ENCODE measurements at places on chromosomes 3 and 15.

GRCh38 chr15:39358441-39359041, 222.3 kb upstream of the THBS1 start:
- DNase-seq = peak; percentile 31

- DNase-seq = no peak
These were observed 50.2 kb downstream of the ANXA2 start for GRCh38 chr15:60347480-60348049.

GRCh38 chr3:128858167-128858566, 21.3 kb upstream of the ACAD9 start:
- DNase-seq = no peak

DNA sequence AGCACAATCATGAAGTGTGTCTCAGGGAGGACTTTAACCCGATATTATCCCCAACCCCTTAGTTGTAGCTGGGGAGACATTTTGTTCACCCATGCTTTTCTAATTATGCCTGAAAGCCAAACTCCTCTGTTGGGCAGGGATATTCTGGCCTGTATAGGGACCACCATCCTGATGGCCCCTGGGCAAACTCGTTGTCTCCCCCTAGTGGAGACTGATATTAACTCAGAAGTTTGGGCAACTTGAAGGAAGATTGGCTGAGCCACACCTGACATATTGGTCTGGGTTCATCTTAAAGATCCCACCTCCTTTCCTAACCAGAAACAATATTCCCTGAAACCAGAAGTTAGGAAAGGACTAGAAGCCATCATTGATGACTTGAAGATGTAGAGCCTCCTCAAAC, 42.3 kb downstream of the TM4SF18 start:
- DNase-seq = no peak

- DNase-seq = no peak
These were observed 39.0 kb downstream of the CORO2B start for GRCh38 chr15:68617777-68618176.

GRCh38 chr3:14474363-14475081, 65.6 kb downstream of the GRIP2 start:
- no peak for DNase-seq

DNA sequence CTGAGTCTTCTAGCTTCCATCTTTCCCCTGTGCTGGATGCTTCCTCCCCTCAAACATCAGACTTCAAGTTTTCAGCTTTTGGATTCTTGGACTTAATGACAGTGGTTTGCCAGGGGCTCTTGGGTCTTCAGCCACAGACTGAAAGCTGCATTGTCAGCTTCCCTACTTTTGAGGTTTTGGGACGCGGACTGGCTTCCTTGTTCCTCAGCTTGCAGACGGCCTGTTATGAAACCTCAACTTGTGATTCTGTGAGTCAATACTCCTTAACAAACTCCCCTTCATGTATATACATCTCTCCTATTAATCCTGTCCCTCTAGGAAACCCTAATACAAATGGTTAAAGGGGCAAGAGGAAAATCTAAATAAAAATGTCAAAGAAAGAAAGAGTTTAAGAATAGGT, 100.1 kb downstream of the ABI3BP start:
- DNase-seq = no peak

GRCh38 chr3:149481056-149481455, 6.6 kb downstream of the TM4SF4 start:
- no peak for DNase-seq

GRCh38 chr3:11370191-11370590, 98.0 kb downstream of the ATG7 start:
- no peak for DNase-seq

DNA sequence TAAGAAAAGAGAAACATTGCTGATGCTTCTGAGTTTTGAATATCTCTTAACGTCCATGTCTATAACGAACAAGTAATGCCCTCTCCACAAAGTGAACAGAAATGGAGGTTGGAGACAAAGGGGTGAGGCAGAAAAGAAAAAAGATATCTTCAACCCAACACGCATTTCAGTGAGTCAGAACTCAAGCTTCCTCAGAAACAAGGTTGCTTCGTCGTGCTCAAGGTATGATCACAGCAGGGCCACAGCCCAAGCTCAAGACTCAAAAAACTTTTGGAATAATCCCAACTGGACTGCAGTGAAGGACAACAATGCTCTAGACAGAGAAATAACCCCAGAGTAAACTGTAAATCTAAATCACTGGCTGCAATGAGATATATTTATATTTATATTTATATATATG, 18.9 kb downstream of the WNT5A start:
- DNase-seq = peak; percentile 81

DNA sequence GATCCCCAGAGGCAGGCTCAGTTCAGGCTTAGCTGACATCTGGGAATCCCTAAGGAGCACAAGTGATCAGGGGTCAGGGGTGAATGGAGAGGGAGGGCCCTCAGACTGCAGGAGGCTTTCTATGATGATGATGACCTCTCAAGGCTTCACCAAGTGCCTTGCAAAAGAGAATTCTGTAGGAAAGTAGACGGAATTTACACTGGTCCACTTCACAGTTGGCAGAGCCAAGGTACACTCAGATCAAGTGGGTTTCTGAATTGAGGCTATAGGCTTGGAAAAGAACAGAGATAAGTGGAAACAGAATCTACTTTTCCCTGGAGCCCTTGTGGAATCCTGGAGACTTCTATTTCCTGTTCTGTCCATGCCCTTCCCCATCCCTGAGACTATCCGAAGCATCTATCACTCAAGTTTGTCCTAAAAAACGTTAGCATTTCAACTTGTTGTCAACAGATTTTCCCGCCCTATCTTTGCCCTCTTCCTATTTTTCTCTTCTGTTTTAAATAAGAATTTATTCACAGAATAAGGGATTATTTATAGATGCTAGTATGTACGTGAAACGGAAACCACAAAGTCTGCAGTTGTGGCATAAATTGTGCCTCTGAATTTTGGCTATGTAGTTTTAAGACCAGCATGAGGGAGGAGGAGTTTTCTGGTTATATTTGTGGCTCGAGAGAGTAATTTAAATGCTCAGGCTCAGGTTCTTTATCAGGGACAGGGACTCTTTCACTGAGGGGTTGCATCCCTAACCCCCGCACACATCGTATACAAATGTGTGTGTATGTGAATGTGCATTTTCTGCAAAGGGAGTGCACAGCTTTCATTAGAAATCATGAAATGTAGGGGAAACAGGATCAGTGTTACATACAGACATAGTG, 12.8 kb downstream of the GCSAM start:
- DNase-seq = no peak

- DNase-seq = peak; percentile 9
These were observed 310.2 kb downstream of the TBC1D5 start for GRCh38 chr3:17432236-17432635.

GRCh38 chr3:16884084-16884747, 539 bp upstream of the PLCL2 start:
- peak; percentile 53 for DNase-seq

GRCh38 chr3:70358978-70359580, 46.6 kb upstream of the MDFIC2 start:
- DNase-seq = peak; percentile 25

DNA sequence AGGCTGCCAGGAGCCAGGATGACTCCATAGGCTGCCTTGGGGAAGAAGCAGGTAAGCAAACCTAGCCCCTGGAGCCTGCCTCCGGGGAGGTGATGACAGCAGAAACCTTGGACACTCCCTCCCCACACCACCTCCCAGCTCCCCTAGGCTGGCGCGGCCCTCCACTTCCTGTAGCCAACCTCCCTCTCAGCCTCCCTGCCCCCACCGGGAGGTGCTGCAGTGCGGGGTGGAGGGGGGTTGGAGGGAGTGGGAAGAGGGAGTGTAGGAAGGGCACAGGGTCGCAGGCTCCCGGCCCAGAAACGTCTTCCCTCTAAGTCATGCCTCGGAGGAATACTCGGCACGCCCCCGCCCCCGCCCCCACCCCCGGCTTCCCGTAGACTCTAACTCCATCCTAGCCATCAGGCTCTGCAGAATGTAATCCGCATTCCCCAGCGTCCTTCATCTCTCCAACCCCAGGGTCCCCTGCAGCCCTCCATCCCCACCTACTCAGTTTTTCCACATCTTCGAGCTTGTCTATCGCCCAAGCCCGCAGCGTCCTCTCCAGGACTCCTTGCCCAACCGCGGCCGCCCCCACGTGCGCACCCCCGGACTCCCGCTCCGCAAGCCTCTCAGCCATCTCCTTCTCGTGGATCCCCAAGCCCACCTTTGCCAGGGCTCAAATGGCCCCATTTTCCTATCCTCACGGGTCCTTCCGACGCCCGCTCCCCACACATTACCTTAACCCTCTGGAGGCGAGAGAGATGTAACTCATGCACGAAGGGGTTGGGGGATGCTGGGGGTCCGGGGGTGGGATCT, 528 bp downstream of the LPCAT4 start:
- peak; percentile 67 for DNase-seq

DNA sequence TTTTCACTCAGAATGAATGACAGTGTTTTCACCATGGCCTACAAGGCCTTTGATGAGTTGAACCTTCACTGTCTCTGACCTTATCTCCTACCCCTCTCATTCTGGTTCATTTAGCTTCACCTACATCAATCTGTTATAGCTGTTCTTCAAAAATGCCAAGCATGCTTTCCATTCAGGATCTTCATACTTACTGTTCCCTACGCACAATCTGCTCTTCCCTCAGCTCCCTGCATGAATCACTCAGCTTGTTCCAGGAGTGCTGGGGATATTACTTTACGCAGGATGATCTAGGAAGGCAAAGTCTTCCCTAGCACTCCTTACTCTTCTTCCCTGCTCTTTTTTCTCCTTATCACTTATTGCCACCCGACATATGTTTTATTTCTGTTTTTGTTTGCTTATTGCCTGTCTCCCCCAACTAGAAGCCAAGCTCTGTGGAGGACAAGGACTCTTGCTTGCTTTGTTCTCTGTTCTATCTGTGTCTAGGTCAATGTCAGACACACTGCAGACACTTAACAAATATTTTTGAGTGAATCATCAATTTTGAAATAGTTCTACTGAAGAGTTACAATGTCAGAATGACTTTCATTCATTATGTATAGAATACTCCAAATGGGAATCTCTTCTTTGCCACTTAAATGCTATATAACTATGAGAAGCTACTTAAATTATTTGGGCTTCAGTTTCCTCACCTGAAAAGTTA, 238.3 kb upstream of the FEZF2 start:
- peak; percentile 76 for DNase-seq

DNA sequence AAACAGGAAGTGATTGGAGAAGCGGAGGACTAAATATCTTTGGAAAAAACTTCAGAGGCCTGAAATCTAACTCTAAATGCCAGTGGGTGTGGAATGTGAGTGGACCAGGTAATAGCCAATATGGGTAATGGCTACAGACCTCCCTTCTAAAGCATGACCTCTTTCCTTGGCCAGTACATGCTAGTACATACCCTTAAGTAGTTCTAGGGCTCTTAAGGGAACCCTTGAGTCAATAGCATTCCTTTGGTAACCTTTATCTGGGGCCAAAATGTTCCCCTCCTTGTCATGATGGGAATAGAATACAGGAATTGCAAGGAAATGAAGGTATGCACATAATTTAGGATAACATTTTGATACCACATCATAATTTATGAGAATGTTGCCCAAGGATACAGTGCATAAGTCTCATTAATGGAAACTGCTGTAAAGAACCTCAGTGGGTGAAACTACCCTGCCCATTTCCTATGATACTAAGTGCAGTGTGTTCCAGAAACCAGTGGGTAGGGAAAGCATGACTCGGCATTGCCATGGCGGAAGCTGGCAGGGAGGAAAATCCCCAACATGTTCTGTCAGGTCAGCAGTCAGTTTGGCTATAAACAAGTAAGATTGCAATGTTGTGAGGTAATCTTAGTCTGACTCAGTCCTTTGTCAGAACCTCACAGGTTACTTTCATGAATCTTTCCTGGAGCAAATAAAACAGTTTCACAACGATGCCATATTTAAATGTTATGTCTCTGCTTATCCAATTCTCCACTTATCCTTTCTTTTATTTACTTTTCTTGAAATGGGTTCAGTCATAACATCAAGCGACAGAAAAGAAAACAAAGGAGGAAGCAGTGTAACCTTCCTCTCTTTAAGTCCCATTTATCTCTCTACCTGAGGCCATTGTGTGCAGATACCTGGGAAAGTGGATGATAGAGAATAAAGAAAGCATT, 23.5 kb upstream of the RAP2B start:
- DNase-seq = peak; percentile 90

GRCh38 chr3:158535918-158536317, 35.1 kb upstream of the MLF1 start:
- no peak for DNase-seq

GRCh38 chr3:181567311-181568075, 144.2 kb upstream of the SOX2 start:
- peak; percentile 51 for DNase-seq

GRCh38 chr3:72288955-72289691, 504.2 kb upstream of the PROK2 start:
- DNase-seq = peak; percentile 86

DNA sequence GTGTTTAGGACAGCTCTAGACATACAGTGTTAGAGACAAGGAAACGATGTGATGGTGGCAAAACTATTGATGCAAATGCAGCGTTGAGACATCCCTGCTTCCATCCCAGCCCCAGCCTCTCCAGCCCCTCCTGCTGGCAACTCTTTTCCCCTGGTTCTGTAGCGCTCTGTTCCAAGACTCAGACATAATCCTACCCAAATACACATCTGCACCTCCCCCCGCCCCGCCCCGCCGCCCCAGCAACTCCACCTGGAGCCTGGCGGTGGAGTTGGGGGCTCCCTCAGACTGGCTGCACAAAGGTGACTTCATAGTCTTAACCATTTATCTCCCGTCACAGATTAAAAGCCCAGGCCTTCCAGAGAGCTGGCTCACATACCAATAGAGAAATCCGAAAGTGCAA, 7.2 kb upstream of the SEC22A start:
- peak; percentile 6 for DNase-seq

GRCh38 chr3:86993704-86994103, 2.8 kb upstream of the VGLL3 start:
- peak; percentile 65 for DNase-seq

DNA sequence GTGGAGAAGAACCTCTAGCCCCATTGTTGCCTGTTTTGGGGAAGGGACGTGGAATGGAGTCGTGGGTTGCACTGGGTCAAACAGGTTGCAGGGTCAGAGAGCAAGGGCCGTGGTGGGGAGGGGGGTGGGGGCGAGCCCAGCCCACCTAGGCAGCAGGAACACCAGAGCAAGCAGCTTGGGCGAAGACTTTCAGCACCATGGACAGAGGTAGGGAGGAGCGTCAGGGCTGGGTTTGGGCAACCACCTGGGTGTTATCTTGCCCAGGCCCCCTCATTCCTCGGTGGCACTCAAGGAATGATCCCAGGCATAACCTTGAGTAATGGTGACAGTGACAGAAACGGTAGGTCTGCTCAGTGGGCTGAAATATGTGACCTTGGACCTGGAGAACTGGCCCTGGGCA, 45.9 kb upstream of the TMEM115 start:
- peak; percentile 9 for DNase-seq

DNA sequence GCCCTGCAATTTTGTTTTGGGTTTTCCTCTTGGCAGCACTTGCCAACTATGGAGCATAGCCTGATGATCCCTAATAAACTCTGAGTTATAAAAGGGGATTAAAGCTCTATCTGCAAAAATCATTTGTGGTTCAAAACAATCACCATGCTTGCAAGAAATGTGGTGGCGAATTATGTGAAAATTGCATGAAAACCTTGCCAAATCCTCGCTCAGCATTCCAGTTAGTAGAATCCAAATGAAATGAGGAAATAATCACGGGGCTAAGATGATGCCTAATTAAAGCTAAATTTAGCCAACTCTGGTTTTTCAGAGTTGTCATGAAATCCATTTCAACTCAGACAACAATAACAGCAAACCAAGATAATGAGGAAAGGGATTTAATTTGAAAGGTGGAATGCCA, 73.0 kb upstream of the PROK2 start:
- DNase-seq = peak; percentile 76

GRCh38 chr3:9301798-9302197, 52.4 kb upstream of the SRGAP3 start:
- DNase-seq = no peak

- DNase-seq = peak; percentile 94
These were observed 45.6 kb downstream of the LRTM1 start for GRCh38 chr3:54882129-54882833.
